ENCODE measurements at places on chromosomes 5 and 9. TPM values are rescaled to one million over a fixed set of nuclear protein-coding genes. Genes with fewer than 3 reads are reported as not detected.

Gene RETREG1
- 6.2 TPM for total RNA-seq

Gene GKAP1
- 1.9 TPM for total RNA-seq

Gene PCDHA6
- total RNA-seq, result under 0.01 TPM

Gene GRM6
- total RNA-seq, result not detected

Gene N4BP3
- total RNA-seq, result 5.1 TPM

Gene FUT7
- total RNA-seq, result 14.3 TPM

Gene CCL27
- not detected for total RNA-seq

Gene AGGF1
- 22.9 TPM for total RNA-seq

Gene SHC3
- total RNA-seq, result 0.27 TPM

Gene PCDHB15
- under 0.01 TPM for total RNA-seq

Gene IFNK
- not detected for total RNA-seq

Gene ZMAT2
- 22.1 TPM for total RNA-seq

Gene NEURL1B
- total RNA-seq, result 18.3 TPM

Gene LHFPL2
- 19.7 TPM for total RNA-seq

Gene GABRA6
- total RNA-seq, result not detected

Gene ABLIM3
- 0.27 TPM for total RNA-seq
